ENCODE measurements at places on chromosomes 7 and 10.

- no peak for DNase-seq
Measured at GRCh38 chr7:127514499-127514898, 70.9 kb downstream of the GCC1 start.

DNA sequence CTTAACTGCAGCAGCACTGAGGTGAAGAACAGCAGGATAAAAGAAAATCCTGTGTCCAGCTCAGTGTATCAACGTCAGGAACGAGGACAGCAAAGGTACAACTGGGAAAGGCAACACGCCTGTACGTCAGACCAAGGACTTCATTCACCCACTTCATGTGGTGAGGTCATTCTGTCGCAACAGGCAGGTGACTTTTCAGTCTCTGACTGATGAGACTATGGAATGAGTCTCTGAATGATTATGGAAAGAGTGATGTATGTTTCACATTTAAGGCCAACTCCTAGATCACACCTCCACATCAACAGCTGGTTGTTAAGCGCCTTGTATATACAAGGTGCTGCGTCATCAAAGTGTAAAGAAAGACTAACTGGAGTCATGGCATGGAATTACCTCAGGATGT lies 297.6 kb upstream of the SP8 start:
- no peak for DNase-seq

DNA sequence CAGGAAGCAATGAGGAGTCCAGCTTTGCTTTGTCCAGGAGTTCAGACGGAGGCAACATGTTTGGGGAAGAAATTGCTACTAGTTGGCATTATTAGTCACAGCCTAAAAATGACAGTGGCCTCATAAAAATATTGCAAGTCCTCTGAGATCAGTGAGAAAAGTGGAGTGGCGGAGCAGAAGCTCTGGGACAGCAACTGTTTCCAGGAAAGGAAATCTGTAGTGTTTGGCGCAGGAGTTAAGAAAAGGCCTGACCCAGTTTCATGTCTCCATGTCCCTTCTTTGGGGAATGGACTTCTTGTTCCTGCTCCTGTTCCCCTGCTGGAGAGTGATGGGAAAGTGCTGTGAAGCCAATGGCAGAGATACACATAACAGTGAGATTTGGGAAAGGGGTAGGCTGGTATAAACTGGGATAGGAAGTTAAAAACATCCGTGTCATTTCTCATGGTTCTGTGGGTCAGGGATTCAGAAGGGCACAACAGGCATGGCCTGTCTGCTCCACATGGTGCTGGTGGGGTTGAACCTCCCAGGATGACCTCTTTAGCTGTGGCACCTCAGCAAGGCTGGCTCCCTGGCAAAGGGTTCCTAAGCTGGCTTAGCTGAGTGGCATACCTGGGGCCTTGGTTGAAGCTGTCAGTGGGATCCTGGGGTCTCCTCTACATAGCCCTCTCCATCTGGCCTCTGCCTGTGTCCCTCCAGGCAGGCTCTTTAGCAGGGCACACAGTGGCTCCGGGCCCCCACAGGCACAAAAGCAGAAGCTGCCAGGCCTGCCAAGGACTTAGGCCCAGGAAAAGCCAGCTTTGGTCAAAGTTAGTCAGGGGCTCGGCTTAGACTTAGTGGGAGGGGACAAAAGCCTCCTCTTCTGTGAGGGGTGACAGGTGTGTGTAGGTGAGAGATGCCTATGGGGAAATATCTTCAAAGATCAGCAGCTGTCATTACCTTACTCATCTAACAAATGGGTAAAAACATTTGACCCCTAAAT lies 77.7 kb downstream of the WDFY4 start:
- no peak for DNase-seq

GRCh38 chr7:107109955-107110354 lies 58.8 kb upstream of the HBP1 start:
- no peak for DNase-seq

DNA sequence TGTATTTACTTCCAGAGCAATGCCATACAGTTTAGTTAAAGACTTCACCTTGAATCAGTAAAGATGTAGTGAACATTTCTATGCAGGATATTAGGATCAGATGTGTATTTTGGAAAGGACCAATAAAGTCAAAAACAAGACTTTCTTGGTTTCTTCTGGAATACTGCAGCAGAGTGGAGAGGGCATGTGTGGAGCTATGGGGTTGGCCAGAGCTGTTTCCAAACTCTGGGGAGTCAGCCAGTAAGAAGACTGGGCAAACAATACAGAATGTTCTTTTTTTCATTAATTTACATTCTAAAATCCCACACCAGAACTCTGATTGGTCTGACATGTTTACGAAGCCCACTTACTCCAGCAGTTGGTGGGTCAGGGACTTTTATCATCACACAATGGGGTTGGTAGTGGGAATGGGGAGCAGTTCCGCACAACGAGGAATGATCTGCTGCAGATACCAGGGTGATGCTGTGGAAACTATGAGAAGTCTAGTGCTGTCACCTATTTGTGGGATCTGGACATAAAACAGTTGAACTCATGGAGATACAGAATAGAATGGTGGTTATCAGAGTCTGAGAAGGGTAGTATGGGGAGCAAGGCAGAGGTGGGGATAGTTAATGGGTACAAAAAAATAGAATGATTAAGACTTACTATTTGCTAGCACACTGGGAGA lies 267.7 kb downstream of the MALRD1 start:
- no peak for DNase-seq

GRCh38 chr10:66058594-66058993 lies 867.2 kb upstream of the LRRTM3 start:
- no peak for DNase-seq

DNA sequence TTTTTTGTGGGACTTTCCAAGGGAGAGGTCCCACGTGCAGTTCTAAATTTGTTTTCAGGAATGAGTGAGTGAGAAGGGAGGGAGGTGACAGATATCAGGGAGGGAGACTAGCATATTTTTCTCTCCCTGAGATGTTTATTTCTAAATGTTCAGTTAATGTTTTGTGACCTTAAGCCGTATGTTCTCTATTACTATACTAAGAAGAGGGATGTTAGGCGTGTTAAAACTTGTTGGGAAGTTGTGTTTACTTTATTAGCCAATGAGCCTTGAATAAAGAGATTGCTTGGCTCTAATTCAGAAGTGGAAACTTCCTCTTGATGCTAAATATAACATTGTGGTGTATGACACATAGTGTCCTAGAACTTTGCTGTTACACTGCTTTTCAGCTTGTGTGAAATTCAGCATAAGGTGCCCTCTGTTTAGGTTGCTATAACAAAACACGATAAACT lies 37.3 kb downstream of the DNAH11 start:
- peak; percentile 3 for DNase-seq

- DNase-seq: no peak
Measured at GRCh38 chr7:151853896-151854719, 22.8 kb downstream of the PRKAG2 start.

- DNase-seq: peak; percentile 93
Measured at GRCh38 chr10:29841724-29842649, 207.2 kb upstream of the SVIL start.

DNA sequence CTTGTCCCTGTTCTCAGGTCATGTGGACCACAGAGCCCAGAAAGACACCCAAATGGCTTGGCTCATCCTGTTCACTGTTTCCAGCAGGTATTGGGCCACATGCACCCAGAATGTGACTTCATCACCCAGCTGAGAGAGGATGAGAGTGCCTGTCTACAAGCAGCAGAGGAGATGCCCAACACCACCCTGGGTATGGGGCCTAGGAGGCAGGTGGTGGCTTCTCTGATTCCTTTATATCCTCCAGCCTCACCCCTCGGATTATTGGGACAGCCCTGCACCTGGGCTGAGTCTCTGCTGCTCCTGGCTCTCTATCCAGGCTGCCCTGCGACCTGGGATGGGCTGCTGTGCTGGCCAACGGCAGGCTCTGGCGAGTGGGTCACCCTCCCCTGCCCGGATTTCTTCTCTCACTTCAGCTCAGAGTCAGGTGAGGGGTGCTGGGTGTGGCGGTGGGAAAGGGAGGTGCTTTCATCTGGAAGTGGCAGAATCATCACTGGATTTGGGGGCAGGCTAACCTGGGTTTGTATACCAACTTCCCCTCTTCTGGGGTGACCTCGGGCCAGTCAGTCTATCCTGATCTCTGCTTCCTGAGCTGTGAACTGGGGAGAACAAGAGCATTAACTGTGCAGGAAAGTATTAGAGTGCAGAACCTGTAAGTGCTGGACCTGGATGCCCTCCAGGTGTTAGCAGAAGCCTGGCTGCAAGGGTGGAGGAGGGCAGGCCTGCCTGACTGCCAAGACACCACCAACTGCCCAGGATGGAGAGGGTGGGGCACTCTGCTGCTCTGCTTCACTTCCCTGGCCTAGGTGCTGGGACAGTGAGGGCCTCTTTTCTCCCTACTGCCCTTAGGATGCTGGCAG lies 5.2 kb downstream of the GHRHR start:
- DNase-seq: no peak

DNA sequence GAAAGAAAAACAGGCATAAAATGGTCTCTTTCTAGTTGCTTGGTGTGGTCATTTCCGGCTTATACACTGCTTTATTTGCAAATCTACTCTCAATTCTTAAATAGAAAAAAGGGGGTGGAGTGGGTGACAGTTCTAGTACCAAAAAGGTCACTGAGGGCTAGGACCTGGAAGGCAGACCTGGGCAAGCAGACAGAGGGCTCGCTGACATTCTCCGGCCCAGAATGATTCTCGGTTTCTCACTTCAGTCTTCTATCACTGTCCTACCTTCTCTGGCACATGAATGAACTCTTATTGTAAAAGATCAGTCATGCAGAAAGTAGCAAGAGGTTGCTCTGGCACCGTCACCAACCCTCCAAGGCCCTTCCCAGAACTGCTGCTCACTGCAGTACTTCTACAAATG lies 54.0 kb downstream of the MALSU1 start:
- DNase-seq: peak; percentile 50

- no peak for DNase-seq
Measured at GRCh38 chr10:44933451-44934321, 22.5 kb downstream of the TMEM72 start.

DNA sequence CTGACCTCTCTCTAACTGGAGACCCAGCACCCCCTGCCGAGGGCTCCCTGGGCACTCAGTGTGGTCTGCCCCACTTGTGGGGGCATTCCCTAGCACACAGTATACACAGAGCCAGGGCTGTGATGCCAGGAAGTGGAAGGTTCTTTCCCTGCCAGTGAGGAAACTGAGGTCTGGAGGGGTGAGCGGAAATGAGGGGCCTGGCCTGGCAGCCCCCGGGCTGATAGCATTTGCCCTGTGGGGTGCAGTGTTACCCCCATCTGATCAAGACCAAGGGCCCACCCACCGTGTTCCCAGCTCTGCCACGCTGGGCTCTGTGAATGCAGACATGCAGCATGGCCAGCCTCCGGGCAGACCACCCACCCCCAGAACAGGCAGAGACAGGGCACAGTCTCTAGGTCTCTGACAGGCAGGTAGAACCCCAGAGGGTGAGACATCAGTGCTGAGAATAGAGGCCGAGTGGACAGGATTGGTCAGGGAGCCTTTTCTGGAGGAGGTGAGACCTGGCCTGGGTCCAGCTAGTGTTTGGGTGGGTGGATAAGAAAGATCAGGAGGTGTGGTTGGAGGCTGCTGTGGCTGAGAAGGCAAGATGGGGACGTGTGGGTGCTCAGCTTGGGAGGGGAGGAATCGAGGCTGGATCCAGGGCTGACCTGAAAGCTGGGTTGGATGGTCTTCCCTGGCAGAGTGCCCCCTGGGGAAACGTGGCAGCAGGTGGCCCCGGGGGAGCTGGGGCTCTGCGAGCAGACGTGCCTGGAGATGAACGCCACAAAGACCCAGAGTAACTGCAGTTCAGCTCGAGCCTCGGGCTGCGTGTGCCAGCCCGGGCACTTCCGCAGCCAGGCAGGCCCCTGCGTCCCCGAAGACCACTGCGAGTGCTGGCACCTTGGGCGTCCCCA lies 10.8 kb upstream of the ZNF862 start:
- no peak for DNase-seq

DNA sequence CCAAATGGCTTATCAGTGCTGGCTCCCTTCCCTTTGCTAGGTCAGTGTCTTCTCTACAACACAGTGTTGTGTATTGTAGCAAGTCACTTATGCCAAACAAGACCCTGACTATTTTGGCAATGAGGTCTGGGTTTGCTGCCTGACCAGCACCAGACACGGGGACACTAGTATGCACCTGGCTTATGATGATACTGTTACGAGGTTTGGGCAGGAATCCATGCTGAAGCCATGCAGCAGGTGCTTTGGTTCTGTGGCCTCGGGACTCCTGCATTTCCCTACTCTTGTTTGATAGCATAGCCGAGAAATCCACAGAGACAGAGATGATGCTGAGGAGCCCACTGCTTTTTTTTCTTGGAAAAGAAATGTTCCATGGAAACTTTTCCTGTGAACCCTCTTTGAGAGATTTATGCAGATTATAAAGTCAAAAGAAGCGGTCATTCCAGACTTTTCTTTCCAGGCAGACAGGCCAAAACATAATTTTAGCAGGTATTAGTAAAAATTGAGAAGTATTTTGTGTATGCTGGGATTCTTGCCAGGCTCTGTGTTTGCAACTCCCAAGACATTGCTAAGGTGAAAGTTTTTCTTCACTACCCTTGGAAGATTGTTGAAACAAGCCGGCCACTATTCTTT lies 291.1 kb downstream of the BBS9 start:
- DNase-seq: no peak

GRCh38 chr7:128830231-128831177 lies at the start of gene FLNC:
Gene FLNC (plus strand): TSS chr7:128830406. CDS start chr7:128830638, 232 bp downstream.
- no peak for DNase-seq

- no peak for DNase-seq
Measured at GRCh38 chr10:26621243-26621888, 76.1 kb upstream of the PDSS1 start.

DNA sequence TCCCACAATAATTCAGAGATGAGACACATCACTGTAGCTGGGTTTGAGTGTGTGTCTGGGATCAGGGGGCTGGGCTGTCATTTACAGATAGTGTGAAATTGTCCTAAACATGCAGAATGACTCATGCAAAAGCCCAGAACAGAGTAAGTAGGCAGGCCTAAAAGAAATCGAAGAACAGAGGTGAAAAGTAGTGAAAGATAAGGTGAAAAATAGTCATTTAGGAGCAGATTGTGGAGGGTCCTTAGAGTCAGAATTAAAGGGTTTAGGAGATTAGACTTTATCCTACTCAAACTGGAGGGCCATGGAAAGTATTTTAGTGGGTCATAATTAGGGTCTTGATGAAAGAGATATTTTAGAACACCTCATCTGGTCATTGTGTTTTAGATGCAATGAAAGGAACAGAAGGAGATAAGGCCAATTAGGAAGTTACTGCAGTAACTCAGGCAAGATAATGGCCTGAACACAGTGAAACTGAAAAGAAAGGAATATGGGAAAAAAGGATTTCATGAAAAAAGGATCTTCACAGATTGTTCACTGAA lies 58.3 kb upstream of the NEBL start:
- no peak for DNase-seq

- no peak for DNase-seq
Measured at GRCh38 chr7:78968951-78969350, 484.5 kb downstream of the MAGI2 start.

DNA sequence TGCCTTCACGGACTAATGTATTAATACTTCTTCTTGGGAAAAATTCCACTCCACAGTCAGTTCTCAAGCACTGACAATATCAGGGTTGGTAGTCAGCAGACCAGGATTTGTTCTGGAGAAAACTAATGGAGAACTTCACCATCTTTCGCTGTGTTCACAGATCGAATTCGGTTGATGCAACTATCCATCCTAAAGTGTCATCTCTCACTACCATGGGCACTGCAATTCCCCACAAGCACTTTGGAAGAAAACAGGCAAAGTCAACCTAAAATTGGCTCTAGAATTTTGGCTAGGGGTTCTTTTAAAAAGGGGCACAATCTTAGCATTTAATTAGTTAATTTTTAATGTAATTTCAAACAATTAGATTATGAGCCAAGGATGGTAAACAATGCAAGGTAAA lies 164.4 kb downstream of the HGF start:
- DNase-seq: no peak

- DNase-seq: no peak
Measured at GRCh38 chr10:62792261-62792660, 12.3 kb upstream of the ADO start.

- DNase-seq: no peak
Measured at GRCh38 chr7:85774986-85775385, 588.1 kb upstream of the SEMA3D start.
